Lung microvascular endothelial cell (primary cell): ENCODE measurements at places on chromosomes 7 and 10. TPM values are rescaled to one million over a fixed set of nuclear protein-coding genes. Genes with fewer than 3 reads are reported as not detected.

OR2A5 gene
- not detected in 2 replicates for total RNA-seq

GRCh38 chr10:88092973-88093372 is 229.5 kb downstream of the PTEN start:
- no peak for DNase-seq

DNA sequence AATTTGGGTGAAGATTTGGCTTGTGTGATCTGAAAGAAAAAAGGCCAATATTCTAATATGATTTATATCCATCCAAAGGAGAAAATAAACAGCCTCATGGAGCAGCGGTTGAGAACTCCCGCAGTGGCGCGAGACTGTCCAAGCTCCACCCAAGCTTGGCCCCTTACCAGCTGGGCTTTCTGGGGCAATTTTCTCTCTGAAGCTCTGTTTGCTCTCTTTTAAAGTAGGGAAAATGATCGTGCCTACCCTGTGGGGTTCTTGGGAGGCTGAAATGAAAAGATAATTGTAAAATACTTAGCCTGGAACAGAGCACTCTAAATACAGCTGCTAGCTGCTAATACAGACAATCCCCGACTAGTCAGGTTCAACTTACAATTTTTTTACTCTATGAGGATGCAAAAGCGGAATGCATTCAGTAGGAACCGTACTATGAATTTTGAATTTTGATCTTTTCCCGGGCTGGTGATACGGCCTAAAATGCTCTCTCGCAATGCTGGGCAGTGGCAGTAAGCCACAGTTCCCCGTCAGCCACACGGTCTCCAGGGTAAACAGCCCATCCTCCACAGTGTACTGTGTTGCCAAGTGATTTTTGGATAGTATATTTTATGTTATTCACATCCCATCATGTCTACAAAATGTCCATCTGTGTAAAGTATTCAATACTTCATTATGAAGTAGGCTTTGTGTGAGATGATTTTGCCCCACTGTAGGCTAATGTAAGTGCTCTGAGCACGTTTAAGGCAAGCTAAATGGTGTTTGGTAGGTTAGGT is 137.7 kb downstream of the CHN2 start:
- DNase-seq: no peak

DNA sequence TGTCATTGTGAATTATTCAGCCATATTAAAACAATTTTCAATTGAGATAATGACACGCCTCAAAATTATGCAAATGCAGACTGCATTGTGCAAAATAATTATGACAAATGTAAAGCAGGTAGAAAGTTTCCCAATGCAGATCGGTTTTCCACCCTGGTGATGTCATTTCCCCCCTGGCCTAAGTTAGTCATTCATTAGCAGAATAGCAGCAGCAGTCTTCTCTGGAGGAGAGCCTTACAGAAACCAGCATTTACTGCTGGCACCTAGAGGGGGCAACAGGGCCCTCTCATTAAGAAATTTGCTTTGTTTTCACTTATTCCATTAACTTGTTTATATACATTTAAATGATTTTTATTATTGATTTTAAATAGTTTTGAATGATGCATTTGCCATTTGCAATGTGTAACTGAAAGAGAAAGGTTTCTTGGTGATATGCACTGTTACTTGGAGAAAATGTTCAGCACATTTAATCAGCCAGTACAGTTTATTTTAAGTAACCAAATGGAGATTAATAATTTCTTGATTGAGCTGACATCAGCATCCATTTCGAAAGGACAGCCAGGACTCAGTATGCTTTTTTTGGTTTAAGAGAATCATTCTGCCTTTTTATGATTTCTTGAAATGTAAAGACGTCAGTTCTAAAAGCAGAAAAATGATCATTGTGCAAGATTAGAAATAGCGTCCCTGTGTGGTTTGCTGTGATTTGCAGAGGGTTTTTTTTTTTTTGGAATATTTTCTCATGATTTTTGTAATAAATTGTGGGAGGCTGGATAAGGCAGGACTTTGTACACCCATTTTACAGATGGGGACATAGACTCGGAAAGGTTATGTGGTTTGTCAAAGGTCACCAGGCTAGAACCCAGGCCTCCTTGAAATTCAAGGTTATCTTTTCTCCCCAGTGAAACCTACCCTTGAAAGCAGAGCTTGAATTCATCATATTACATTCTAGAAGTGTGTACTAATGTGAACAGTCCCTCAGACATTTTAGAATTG is 3.5 kb downstream of the ARID5B start:
- DNase-seq: peak; percentile 81

DNA sequence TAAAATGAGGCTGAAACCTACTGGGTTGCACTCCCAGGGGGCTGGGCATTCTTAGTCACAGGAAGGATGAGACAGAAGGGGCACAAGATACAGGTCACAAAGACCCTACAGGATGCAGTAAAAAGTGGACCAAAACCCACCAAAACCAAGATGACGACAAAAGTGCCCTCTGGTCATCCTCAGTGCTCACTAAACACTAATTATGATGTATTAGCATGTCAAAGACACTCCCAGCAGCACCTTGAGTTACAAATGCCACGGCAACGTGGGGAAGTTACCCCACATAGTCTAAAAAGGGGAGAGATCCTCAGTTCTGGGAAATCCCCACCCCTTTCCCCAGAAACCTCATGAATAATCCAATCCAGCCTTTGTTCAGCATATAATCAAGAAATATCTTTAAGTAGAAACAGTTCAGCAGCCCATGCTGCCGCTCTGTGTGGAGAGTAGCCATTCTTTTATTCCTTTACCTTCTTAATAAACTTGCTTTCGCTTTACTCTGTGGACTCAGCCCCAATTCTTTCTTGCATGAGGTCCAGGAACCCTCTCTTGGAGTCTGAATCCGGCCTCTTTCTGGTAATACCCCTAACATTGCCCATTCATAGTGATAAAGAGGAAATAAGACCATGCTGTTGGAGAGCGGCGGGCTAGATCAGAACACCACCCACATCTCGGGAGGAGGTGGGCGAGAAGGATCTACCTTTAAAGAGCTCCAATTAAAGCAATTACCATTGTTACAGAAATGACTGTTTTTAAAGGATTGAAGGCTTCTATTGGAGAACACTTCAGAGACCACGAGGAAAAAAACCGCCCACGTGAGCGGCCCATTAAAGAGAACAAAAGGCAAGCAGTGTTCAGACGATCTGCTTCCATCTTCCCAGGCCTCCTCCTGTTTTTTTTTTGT is 170.9 kb downstream of the USP6NL start:
- DNase-seq: no peak
